ENCODE measurements at places on chromosomes 6 and 20. TPM values are rescaled to one million over a fixed set of nuclear protein-coding genes. Genes with fewer than 3 reads are reported as not detected.

PPIL6 gene
- not detected for total RNA-seq

TPBG gene
- total RNA-seq, result not detected

CCN6 gene
- not detected for total RNA-seq

ZNF165 gene
- total RNA-seq, result 0.81 TPM

RBPJL gene
- not detected for total RNA-seq

PDSS2 gene
- 10.3 TPM for total RNA-seq

DDX43 gene
- total RNA-seq, result 0.20 TPM

SLC17A3 gene
- total RNA-seq, result 0.18 TPM

MUC22 gene
- not detected for total RNA-seq

ARFGEF3 gene
- total RNA-seq, result 0.20 TPM

All from activated naive CD4-positive, alpha-beta T cell treated with anti-CD3 and anti-CD28 coated beads, Interleukin-2, amount 10 ng/mL, durations not matched to agents 5 hours and 36 hours (primary cell).